ENCODE measurements at places on chromosomes 7 and 10.

DNA sequence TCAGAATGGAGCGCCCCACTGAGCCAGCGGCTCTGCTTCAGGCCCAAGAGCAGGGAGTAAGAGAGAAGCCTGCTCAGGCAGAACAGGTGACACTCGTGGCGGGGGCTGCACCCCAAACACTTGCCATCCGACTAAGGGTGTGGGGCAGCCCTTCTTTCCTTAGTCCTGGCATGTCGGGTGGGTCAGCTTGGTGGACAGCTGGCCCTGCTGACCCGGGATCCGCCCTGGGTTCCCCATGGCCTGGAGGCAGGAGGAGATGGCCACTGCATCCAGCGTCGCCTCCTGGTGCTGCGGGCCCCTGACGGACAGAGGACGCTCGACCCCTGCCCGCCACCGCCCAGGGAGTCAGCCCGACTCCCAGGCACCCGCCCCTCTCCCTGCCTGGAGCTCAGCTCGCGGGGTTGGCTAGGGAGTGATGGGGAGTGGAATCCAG is 1.2 kb upstream of the PAOX start:
- no peak for DNase-seq

GRCh38 chr10:122279725-122280141 is 8.6 kb downstream of the BTBD16 start:
- DNase-seq, result no peak

DNA sequence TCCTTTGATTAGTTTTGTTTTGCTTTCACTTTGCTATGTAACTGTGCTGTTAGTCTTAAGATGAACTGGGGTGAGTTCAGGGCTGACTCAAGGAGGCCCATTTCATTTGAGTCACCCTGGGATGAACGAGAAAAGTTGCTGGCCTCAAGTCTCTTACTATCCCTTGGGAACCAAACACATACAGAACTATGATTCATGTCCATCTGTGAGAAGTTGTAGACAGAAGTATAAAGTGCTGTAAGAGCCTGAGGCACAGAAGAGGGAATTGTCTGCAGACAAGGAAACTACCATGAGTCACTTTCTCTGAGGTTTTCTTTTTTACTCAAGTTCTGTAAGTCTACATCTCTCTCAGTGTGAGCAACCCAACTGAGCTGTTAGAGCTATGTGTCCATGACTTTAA is 179.8 kb upstream of the CSTF2T start:
- DNase-seq, result no peak

GRCh38 chr10:97905276-97905675 is 55.6 kb downstream of the GOLGA7B start:
- DNase-seq, result no peak

GRCh38 chr10:68566955-68567354 is 6.8 kb downstream of the TET1 start:
- no peak for DNase-seq

DNA sequence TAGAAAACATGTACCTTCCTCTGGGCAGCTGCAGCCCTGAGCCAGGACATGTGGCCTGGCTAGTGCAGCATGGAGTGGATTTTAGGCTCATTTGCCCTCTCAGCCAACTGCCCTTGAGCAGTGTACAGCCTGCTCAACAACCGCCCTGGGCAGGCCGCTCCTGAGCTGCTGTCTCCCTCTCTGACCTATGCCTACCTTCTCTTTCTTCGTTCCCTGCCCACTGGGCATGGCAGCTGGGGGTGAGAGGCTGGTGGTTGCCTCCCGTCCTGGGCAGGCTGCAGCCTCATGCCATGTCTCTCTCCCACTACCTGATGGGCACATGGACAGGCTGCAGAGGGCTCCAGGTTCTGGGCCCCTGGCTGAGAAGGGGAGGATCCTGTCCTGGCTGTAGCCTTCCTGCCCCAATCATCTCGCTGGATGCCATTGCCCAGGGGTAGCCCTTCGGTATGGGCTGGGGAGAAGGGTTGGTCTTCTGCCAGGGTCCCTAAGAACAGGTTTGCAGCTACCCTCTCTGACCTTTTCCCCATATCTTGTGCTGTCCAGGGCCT is 97.3 kb downstream of the NEURL1 start:
- DNase-seq, result no peak

- no peak for DNase-seq
Measured at GRCh38 chr10:126551202-126551601, 119.3 kb downstream of the C10orf90 start.

- no peak for DNase-seq
Measured at GRCh38 chr7:91852263-91852741, 28.2 kb downstream of the MTERF1 start.

DNA sequence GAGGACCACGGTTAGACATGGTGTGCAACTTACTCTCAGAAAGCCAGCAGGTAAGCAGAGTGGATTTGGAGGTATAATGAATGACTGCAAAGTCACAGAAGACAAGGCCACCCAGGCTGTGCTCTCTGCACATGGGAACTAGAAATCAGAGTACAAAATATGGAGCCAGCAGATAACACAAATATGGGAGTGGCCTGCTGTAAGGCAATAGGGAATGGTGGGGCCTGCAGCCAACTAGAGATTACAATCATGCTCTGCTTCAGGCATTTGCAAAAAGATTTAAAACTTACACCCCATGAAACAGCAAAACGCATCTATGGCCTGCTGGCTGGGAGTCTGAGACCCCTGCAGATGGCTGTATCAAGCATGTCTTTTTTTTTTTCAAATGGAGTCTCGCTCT is 47.0 kb downstream of the RGS10 start:
- no peak for DNase-seq

DNA sequence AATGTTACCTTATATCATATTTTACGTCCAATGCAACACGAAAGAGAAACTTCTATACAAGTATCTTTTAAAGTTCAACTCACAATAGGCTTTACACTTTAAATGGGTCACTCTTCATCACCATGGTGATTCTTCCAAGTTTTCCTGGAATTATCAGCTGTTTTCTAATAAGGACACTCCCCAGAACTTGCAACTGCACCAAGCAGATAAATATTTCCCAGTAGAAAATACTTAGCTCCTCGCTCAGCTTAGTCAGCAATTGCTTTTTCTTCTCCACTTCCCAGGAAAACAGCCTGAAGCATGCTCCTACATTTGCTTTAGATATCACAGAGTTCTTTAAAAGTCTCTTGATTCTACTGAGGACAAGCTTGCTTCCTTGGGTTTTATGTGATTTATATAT is 25.7 kb upstream of the ADD3 start:
- DNase-seq, result no peak

GRCh38 chr10:100709146-100710082 is 36.0 kb upstream of the PAX2 start:
- no peak for DNase-seq

- DNase-seq, result no peak
Measured at GRCh38 chr10:43822631-43823580, 174.2 kb upstream of the ZNF32 start.

Data from mucosa of gallbladder (tissue), 1 donor.